ENCODE measurements at places on chromosomes 7 and 10.

GRCh38 chr7:158994687-158995086, 138.3 kb downstream of the DYNC2I1 start:
- no peak for DNase-seq

DNA sequence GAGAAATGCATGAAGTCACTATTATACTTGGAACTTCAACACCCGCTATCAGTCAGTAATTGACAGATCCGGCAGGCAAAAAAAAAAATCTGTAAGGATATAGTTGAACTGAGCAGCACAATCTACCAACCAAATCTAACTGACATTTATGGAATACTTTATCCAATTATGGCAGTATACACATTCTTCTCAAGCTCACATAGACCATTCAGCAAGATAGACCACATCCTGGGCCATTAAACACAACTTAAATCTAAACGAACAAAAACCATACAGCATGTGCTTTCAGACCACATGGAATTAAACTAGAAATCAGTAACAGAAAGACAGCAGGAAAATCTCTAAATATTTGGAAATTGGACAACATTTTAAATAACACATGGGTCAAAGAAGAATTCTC, 112.7 kb downstream of the MPP7 start:
- DNase-seq = no peak

- no peak for DNase-seq
Measured at GRCh38 chr10:68560186-68560942, at the start of gene TET1. Gene TET1, plus strand, starts transcription at chr10:68560337. Its CDS starts 12,002 bp downstream, at chr10:68572339.

- no peak for DNase-seq
Measured at GRCh38 chr10:44325157-44325556, 59.7 kb downstream of the CXCL12 start.

DNA sequence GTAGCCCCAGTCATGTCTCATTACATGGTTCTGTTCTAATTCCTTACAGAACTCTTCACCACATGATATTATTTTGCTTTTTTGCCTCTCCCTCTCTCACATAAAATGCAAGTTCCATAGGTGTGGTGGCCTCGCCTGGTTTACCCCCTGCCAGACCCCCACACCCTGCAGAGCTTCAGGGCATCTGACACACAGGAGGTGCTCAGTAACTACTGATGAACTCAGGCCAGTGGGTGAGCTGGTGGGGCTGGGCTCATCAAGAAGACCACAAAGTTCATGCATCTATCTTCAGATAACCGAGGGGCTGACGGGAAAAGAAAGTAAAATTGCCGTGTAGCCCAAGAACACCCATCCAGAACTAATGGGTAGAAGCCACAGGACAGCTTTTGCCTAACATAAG, 253.1 kb downstream of the GRID1 start:
- DNase-seq = no peak

DNA sequence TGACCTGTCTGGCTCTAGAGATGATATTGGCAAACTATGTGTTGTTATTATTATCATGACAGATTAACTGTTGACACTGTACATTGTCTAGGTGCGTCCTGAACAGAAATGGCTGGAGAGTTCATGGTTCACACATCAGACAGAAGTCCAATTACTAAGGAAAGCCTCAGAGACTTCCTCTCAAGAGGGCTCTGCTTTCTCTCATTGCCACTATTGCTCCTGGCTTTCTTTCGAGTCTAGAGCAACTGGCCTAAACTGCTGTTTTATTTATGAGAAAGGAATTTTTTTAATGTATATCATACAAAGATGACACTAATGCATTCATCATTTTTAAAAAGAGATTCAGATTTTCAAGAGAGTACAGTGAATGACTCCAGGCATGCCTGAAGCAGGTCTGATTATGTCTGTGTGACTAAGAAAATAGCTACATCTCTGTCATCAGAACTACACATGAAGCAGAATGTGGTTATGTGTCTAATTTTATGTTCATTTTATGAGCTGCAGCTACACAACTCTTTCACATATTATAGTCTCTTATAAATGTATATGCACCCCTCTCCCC, 30.4 kb downstream of the NRCAM start:
- DNase-seq = no peak

GRCh38 chr10:16954280-16955030, 137.2 kb upstream of the RSU1 start:
- DNase-seq = no peak

- no peak for DNase-seq
Measured at GRCh38 chr7:3879355-3880075, 578.5 kb downstream of the SDK1 start.

- no peak for DNase-seq
Measured at GRCh38 chr7:133822868-133823552, 304.1 kb upstream of the LRGUK start.

DNA sequence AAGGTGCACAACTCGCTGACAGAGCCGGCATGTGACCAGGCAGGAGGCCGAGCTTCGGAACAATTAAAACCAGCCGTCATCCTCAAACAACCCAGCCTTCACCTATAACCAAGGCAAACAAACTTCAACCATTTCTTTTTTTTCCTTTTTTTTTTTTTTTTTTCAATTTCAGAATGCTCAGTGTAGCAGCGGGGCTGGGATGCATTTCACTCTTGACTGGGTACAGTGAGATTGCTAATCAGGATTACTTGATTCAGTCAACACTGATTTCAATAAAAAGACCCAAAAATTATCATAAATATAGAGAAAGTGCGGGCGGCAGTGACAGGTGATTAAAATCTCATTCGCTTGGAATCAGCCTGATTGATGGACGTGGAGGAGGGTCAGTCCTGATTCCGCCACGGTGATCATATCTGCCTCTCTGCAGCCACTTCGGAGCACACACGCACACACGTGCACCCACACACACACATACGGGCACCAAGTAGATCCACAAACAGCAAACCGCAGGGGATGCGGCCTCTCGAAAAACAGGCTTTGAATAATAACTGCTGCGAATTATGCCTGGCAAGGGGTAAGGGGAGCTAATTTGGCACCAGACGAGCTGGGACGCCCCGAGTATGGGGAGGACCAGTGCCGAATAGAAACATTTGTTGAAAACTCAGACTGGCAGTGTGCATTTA, 31.2 kb downstream of the EBF3 start:
- DNase-seq = no peak

DNA sequence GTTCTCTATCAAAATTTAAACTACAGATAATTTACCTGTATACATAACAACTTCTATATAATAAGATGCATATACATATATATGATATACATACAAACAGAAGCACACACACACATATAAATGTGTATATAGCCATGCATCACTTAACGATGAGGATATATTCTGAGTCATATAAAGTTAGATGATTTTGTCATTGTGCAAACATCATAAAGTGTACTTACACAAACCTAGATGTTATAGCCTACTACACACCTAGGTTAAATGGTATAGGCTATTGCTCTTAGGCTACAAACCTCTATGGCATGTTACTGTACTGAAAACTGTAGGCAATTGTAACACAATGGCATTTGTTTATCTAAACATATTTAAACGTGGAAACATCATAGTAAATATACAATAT, 937.6 kb upstream of the KCND2 start:
- no peak for DNase-seq

- DNase-seq = no peak
Measured at GRCh38 chr10:47055386-47056246, 144.4 kb downstream of the PTPN20 start.

DNA sequence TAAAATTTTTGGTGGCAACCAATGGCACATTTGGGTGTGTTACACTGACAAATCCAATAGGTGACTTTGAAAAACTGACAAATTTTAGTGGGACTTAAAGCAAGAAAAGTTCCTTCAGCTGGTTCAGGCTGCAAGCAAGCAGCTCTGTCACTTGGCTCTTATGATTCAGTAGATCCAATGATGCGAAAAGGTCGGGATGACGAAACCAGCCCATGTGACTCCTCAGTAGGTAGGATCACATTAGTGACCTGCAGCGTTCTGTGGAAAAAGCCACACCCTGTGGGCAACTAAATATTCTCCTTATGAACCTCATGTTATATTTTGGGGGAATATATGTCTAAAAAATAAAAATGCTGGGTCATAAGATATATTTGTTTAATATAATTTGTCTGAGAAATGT, 13.3 kb upstream of the TSGA13 start:
- DNase-seq = no peak

GRCh38 chr7:155861480-155861868, 49.2 kb upstream of the SHH start:
- DNase-seq = no peak

- no peak for DNase-seq
Measured at GRCh38 chr7:96407427-96407826, 85.5 kb upstream of the SLC25A13 start.

DNA sequence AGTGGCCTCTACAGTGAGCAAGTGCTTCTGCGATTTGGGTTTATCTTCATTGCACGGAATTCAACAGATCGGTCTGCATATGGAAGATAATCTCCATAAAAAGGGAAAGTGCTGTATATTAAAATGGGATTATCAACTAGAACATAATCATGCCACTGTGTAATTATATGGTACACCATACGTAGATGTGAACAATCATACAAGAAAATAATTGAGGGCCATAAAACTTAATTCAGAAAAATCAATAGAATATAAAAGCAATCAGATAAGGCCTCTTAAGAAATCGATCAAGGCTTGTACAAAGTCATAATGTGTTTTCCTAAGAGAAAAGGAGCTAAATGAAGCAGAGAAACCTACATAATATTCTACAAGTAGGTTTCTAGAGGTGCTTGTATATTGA, 157.5 kb upstream of the MGMT start:
- DNase-seq = no peak

DNA sequence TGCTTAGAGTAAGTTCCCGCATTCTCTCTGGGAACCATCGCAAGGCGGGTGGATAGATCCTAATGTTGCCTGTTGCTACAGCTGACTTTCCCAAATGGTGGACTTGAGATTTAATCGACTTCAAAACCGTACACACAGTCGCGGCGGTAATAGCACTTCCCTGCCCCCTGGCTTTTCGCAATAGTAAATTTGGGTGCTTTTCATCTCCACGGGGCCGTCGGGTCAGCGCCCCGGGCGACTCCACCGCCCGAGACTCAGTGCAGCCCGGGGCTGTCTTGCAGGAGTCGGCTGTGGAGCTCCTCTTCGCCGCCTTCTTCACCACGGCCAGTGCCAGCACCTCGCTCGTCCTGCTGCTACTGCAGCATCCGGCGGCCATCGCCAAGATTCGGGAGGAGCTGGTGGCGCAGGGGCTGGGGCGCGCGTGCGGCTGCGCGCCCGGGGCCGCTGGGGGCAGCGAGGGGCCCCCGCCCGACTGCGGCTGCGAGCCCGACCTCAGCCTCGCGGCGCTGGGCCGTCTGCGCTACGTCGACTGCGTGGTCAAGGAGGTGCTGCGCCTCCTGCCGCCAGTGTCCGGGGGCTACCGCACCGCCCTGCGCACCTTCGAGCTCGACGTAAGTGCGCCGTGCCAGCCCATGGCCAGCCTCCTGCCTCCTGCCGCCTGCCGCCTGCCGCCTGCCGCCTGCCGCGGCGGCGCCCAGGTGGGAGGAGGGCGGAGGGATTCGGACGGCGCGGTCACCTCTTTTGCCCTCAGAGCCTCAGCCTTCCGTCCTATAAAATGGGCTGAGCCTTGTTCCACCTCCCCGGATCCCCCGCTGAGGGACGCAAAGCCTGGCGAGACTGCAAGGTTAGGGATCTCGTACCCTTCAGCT, 5.3 kb downstream of the CYP26C1 start:
- no peak for DNase-seq

GRCh38 chr10:25078658-25079431, 62.4 kb downstream of the THNSL1 start:
- no peak for DNase-seq

GRCh38 chr7:3695602-3696001, 394.6 kb downstream of the SDK1 start:
- DNase-seq = no peak

GRCh38 chr10:104447331-104447730, 93.7 kb downstream of the CFAP58 start:
- DNase-seq = no peak

DNA sequence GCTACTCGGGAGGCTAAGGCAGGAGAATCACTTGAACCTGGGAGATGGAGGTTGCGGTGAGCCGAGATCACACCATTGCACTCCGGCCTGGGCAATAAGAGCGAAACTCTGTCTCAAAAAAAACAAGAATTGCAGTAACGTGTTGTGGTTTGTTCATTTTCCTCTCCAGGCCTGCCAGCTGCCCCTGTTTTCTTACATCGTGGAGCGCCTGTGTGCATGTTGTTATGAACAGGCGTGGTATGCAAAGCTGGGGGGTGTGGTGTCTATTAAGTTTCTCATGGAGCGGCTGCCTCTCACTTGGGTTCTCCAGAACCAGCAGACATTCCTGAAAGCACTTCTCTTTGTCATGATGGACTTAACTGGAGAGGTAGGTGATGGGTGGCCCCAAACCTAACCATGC, 52.1 kb downstream of the TRRAP start:
- DNase-seq = no peak

GRCh38 chr7:135359615-135360014, 126.0 kb downstream of the STRA8 start:
- no peak for DNase-seq

DNA sequence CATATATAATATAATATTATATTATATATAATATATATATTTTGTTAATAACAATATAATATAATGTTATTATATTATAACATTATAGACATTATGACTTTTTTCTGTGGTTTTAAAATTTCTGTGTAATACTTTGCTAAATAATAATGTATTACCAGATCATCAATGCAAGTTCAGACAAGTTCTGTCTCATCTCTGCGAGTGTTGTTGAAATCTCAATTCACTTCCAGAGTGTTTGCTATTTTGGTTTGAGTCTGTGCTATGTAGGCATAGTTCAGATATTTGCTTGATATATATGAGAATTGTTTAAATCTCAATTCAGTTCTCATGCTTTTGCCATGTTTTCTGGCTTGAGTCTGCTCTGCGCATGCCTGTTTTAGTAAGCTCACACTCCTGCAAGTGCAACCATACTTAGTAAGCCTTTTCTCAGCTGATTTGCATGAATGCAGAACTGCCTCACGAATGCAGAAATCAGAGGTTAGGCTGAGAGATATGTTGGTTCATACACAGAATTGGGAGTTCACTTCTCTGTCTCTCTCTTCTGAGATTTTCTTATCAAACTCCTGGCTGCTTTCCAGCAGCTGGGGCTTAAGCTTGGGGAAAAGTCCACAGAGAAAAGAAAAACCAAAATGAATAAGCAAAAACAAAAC, 830.2 kb upstream of the SORCS1 start:
- DNase-seq = no peak

GRCh38 chr10:120365872-120366271, 91.2 kb upstream of the PLPP4 start:
- no peak for DNase-seq

- DNase-seq = no peak
Measured at GRCh38 chr10:99266383-99266782, 30.7 kb upstream of the HPSE2 start.

GRCh38 chr10:12476656-12477055, 127.3 kb downstream of the CAMK1D start:
- no peak for DNase-seq

DNA sequence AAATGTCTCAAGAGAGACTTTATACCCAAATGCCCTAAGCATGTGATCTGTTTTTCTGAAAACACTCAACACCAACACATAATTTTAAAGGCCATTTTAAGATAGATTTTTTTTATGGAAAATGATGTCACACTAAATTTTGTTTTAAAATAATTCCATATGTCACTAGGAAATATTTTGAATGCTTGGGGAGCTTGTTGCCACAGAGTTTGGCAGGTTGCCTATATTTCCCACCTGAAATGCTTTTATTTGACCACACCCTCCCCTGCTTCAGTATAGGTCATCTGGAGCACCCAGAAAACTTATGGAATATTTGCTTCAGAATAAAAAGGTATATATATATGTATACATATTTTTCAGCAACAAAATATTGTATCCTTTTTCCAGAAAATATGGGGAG, 180.0 kb upstream of the ANK3 start:
- DNase-seq = no peak

GRCh38 chr7:56174875-56175760, 58.9 kb upstream of the NUPR2 start:
- no peak for DNase-seq

All from stimulated activated CD4-positive, alpha-beta T cell treated with anti-CD3 and anti-CD28 coated beads, Interleukin-15, amount 100 ng/mL, for 1 hour (primary cell).